Dorsolateral prefrontal cortex (tissue), 122 donors: ENCODE measurements at places on chromosomes 5 and 9. TPM values are rescaled to one million over a fixed set of nuclear protein-coding genes. Genes with fewer than 3 reads are reported as not detected.

DNA sequence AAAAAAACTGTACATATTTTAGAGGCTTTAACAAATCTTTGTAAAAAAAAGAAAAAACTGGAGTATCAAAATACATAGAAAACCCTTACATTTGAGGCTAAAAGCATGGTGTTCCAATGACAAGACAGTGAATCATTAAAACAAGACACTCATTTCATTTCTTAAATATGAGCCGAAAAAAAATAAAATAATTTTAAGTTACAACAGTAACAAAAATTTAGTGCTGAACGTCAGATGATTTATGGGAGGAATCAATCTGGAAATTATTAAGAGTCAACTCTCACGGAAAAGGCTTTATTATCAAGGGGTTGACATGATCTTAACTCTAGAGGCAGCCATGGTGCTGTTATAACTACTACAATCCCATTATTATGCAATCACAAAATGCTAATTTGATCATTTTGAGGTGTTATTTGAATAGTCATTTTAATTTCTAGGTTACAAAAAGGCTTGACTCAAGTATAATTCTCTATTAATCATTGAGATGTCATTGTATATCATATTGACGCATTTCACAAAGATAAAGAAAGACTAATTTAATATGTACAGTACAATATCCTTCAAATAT, 51.9 kb downstream of the MAPKAP1 start:
- DNase-seq = no peak

GRCh38 chr9:134378901-134379338, 52.7 kb downstream of the RXRA start:
- DNase-seq = no peak

- no peak for DNase-seq
Measured at GRCh38 chr9:125739436-125739835, 7.7 kb upstream of the PBX3 start.

GRCh38 chr5:122312591-122313406, 762 bp downstream of the SNCAIP start:
- peak; percentile 25 for DNase-seq

GRCh38 chr9:84502066-84502465, 161.5 kb upstream of the SLC28A3 start:
- DNase-seq = no peak

DNA sequence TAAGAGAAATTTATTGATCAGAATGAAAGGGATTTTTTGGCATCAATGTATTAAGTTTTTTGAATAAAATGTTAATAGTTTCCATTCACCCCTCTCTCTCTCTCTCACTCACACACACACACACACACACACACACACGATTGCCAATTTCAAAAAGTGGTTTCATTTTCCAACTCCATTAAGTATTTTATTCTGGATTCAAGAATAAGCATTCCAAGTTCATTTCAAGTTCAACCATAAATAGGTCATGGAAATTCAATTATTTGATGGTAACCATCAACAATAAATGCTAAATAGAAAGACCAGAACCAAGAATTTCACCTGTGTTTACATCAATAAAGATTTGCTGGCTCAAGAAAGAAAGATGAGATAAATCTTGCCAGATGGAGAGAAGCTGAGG, 171.6 kb downstream of the ADAMTS12 start:
- DNase-seq = no peak

DNA sequence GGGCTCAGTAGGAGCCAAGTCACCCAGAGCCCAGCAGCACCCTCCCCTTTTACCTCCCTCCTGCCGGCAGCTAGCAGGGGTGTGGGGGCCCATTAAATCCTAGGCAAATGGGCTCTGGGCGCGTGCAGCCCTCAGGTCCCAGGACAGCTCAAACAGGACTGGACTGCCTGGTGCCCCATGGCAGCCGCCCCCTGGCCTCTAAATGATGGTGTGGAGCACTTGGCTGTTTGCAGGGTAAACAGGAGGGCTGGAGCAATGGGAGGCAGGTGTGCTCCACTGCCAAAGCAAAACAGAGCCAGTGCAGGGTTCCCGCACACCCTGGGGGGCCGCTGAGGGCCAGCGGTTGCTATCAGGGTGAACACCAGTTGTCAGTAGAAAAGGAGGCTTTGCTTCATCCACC, 55.9 kb upstream of the C5orf58 start:
- DNase-seq = no peak

DNA sequence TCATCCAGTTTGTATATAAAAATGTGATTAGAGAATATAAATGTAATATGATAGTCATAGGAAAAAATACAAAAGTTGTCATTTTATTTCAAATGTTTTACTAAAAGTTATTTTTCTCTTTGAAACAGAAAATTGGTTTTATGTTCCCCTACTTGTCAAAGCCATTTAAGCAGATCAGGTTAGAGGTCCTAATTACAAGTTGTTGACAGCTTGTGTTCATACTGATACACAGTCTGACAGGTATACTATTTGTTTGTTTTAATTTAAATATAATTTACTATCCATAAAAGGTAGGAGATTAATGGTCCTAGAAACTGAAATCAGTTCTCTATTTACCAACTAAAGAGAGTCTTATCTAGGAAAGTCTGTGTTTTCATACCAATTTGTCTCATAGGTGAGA, 250.4 kb upstream of the TMEM161B start:
- DNase-seq = no peak

DNA sequence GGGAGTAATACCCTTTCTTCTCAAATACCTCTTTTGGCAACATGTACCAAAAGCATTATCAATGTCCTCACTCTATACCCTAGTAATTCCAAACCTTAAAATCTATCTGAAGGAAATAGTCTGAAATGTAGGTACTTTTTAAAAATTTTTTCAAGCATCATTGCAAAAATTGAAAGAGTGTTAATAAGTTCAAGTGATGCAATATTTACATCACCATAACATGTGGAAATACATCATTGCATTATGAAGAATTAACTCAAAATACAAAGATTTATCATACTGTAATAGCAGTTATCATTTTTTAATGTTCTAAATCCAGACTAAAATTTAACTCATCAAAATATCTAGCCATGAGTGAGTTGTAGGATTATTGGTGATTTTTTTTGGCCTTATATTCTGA, 123.1 kb downstream of the DENND1A start:
- no peak for DNase-seq

- DNase-seq = no peak
Measured at GRCh38 chr5:9386945-9387344, 158.9 kb downstream of the SEMA5A start.

Gene CCDC127
- total RNA-seq = 9.8 TPM

Gene ENTREP1
- 17.7 TPM for total RNA-seq

Gene FRRS1L
- total RNA-seq = 164 TPM

Gene ROR2
- 1.4 TPM for total RNA-seq

Gene RNF180
- 29.9 TPM for total RNA-seq

Gene BAAT
- total RNA-seq = 2.1 TPM

Gene NUTM2F
- total RNA-seq = not detected

Gene BRD3OS
- 50.7 TPM for total RNA-seq

Gene INSL6
- not detected for total RNA-seq
